ENCODE measurements at places on chromosomes 12 and 14.

DNA sequence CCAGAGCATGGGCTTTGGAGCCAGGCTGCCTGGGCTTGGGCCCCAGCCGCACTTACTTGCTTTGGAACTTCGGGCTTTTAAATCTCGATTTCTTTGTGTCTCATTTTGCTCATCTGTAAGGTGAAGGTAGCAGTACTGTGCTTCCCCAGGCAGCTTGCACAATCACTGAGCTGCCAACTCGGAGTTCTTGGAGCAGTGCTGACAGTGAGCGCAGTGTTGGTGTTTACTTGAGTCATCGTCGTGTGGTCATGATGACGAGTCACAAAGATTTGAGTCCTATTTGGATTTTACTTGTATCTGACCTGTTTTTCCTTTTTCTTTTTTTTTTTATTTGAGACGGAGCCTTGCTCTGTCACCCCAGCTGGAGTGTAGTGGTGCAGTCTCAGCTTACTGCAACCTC is 31.3 kb upstream of the ATF1 start:
- DNase-seq = no peak

GRCh38 chr12:108935159-108935763 is 55.4 kb downstream of the DAO start:
- no peak for DNase-seq

GRCh38 chr14:99035712-99036610 is 236.0 kb downstream of the BCL11B start:
- DNase-seq = no peak

GRCh38 chr14:29734732-29735131 is 192.9 kb downstream of the PRKD1 start:
- no peak for DNase-seq

GRCh38 chr14:81715731-81716130 is 182.1 kb upstream of the SEL1L start:
- DNase-seq = no peak
